ENCODE measurements at places on chromosomes 1 and 21.

DNA sequence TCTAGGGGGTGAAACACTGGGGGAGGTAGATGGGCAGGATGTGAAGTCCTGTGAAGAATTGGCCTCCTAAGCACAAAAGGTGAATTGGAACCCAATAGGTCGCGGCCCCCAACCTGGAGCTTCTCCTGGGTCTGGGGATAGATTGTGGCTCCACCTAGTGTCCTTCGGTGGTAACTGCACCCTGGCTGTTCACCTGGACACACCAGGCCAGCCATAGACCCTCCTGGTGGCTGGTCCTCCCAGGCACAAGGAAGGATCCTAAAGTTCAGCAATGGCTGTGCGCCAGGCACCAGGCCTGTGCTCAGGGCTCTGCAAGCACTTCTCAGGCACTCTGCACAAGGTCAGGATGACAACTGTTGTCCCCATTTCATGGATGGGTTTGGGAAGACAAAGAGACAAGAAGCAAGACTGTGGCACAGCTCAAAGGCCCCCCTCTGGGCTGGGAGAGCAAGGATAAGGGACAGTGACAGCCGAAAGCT, 13.5 kb downstream of the ESPN start:
- DNase-seq, result peak; percentile 61

DNA sequence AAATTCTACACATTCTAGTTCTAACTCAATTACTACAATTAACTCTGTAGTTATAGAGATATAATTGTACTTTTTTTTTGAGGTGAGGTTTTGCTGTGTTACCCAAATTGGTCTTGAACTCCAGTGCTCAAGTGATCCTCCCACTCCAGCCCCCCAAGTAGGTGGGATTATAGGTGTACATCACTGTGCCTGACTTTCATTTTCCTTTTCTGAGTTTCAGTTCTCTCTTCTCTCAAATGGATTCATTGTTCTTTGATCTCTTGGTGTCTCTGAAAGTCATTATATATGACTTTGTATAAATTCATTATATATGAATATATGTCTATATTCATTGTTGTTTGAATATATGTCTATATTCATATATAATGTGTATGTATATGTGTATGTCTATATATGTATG, 74.0 kb upstream of the GALNT2 start:
- no peak for DNase-seq

DNA sequence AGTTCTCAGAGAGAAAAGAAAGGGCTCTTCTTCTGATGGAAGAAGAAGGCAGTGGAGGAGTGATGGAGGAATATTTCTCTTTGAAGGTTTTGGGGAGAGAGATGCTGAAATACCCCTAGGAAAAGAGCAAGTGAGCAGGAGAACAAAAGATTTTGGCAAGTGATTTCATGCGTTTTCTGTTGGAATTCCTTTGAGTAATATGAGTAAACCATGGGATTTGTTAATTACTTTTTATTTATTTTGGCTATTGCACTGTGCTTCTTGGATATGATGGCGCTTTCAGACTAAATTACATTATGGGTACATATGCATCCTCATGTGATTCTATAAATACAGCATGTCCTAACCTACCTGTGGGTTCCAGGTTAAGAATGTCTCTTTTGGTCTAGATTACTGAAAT, 210.1 kb upstream of the PTGFR start:
- no peak for DNase-seq

DNA sequence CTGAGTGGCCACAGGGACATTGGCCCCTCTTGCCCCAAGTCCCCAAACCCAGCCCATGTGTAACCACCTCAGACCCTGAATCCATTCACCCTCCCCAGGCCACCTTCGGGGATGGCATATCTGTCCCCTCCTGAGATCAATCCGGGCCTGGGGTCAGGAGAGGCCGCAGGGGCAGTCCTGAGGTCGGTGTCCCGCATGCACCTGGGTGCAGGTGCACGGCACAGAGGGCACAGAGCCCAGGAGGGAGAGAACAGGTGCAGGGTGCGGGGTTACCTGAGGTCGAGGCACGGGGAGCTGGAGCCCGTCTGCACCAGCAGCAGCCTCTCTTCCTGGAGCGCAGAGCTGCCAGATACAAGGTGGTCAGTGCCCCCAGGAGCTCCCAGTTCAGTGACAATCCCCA, 16.8 kb downstream of the PANK4 start:
- no peak for DNase-seq

GRCh38 chr1:156897078-156897825, 3.7 kb downstream of the PEAR1 start:
- DNase-seq, result peak; percentile 54

DNA sequence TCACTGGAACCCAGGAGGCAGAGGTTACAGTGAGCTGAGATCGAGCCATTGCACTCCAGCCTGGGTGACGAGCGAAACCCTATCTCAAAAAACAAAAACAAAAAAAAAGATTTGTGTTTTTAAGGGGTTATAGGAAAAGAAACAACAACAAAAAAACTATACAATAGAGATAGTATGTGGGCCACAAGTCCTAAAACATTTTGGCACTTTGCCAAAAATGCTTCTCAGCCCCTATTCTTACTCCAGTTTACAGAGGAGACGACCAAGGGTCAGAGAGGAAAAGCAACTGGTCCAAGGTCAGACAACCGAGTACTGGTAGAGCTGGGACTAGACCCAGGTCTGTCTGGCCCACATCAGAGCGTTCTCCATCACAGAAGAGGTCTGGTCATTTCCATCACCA, 3.0 kb downstream of the FBXO44 start:
- DNase-seq, result no peak

- no peak for DNase-seq
Measured at GRCh38 chr1:187490266-187490665, 661.5 kb downstream of the PLA2G4A start.

DNA sequence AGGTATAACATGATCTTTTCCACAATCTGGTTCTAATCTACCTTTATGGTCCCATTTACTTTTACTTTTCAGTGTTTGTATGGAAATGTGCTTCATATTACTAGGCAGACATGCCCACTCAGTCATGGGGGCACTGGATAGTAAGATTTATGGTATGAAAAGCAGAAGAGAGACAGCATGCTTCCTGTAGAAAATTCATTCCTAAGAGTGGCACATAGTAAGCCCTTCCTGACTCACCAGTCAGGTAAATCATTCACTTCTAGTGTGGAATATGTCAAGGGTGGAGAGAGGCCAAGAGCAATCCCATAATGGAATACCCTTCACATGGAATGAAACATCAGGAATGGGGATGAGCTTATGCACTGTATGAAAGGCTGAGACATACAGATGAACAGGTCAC, 49.5 kb upstream of the BCL10 start:
- peak; percentile 69 for DNase-seq

GRCh38 chr1:82593561-82593960, 792.8 kb downstream of the ADGRL2 start:
- DNase-seq, result no peak

- DNase-seq, result no peak
Measured at GRCh38 chr1:226687426-226687825, 51.7 kb downstream of the ITPKB start.

DNA sequence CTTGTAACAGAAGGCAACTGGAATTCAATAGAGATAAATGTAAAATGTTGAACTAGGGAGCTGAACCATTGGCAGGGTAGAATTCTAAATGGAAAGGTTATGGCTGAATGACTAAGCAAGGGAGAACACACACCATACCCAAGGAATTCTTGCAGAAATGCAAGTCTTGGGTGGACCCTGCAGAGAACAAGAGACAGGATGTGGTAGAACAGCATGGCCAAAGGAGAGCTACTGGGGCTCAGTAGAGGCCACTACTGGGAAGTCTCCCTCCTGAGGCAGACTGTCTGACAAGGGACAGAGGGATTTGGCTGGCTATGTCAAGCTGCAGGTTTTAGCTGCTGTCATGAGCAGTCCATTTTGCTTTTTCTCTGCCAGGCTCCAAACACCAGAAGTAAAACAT, 180.9 kb downstream of the TNR start:
- no peak for DNase-seq

GRCh38 chr1:170929835-170930554, 5.3 kb upstream of the MROH9 start:
- DNase-seq, result peak; percentile 63

GRCh38 chr1:7171574-7171973, 386.3 kb downstream of the CAMTA1 start:
- no peak for DNase-seq

DNA sequence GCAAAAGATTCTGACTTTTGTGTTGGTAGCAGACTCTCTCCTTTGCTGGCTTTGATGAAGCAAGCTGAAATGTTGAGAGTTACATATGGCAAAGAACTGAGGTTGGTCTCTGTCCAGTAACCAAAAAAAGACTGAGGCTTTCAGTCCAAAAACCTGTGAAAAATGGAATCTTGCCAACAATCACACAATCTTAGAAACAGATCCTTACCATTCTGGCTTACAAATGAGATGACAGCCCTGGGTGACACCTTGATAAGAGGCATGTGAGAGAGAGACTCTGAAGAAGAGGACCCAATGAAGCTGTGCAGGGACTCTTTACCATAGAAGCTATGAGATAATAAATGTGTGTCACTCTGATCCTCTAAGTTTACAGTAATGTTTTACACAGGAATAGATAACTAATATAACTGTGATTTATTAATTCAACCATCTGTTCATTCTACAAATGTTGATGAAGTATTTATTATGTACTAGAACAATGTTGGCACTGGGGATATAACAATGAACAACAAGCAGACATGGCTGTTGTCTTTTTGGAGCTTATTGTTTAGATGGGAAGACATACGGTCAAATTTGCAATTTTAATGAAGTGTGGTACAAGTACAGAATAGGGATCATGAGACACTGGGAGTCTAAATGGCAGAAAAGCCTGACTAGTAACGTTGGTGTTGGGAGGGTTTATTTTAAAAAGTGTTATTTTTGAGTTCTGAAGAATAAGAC, 251.0 kb downstream of the OLFM3 start:
- no peak for DNase-seq

DNA sequence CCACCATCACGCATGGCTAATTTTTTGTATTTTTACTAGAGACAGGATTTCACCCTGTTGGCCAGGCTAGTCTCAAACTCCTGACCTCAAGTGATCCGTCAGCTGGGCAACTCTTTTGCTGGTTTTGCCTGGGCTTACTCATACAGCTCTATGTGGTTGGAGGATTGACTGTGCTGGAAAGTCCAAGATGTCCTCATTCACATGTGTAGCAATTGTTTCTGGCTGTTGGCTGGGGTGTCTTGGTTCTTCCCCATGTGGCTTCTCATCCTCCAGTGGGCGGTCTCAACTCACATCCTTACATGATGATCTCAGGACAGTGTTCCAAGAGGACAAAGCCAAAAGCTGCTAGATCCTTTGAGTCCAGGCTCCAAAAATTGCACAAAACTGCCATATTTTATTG, 53.3 kb downstream of the TEX35 start:
- no peak for DNase-seq

DNA sequence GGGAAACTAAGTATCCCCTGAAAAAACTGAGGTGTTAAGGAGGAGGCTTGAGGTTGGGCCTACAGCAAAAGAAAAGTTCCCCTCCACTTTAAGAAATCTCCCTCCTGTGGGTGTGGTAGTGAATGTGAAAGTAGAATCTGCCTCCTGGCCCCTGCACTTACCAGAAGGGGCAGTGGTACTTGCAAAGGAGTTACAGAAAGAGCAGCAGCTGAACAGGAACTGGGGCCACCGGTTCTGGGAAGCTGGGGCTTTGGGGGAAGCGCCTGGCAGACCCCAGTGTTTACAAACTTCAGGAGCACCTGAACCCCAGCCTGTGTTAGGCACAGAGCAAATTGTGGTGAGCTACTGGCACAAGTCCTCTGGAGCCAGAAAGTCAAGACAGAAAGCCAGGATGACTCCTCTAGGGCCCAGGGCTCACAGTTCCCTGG, 250.2 kb upstream of the FGGY start:
- DNase-seq, result no peak

- peak; percentile 98 for DNase-seq
Measured at GRCh38 chr1:206001476-206001888, 1.7 kb downstream of the RAB7B start.

- DNase-seq, result no peak
Measured at GRCh38 chr1:96558635-96559034, 162.9 kb upstream of the PTBP2 start.

DNA sequence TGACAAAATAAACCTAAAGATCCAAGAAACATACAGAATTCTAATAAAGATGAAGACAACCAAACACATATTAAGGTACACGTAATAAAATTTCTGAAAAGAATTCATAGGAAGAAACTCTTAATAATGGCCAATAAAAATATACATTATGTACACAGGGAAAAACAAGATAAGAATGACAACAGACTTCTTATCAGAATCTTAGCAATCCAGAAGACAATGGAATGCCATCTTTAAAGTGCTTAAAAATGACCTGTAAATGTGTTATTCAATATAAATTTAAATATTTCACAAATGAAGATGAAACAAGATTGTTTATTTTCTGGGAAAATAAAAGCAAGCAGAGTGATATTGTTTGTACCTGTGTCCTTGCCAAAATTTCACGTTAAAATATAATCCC, 530.4 kb upstream of the PTBP2 start:
- no peak for DNase-seq

DNA sequence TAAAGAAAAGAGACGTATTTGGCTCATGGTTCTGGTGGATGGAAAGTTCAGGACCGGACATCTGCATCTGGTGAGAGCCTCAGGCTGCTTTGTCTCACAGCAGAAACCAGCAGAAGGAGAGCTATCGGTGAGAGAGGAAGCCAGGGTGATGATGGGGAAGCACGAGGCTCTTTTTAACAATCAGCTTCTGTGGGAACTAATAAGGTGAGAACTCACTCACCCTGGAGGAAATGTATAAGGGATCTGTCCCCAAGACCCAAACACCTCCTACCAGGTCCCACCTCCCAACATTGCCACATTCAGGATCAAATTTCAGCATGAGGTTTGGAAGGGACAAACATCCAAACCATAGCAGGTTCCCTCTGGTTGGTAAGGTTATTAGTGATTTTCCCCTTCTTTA, 32.8 kb downstream of the ASTN1 start:
- no peak for DNase-seq

DNA sequence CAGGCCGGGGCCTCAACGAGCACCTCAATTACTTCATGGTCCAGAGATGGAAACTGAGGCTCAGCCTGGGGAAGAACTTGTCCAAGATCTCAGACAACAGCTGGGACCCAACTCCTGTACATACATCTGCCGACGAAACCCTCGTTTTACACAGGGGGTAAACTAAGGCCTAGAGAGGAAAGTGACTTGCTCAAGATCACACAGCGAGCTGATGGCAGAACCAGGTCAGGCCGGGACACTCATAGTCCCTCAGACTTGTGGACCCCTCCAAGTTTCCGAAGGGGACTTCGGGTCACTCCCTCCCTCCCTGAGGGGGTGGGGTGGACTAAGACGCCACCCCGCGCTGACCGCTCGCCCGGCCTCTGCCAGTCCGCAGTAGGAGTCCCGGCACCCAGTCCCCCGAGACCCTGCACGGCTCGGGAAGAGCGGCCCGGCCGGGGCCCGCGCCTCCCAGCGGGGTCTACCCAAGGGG, 430 bp downstream of the WASF2 start:
- no peak for DNase-seq

- no peak for DNase-seq
Measured at GRCh38 chr1:62314454-62315350, 4.5 kb downstream of the KANK4 start.

GRCh38 chr1:56755911-56756310, 63.3 kb downstream of the FYB2 start:
- DNase-seq, result no peak

- peak; percentile 92 for DNase-seq
Measured at GRCh38 chr1:173190101-173190936, 16.8 kb downstream of the TNFSF4 start.

GRCh38 chr1:220734571-220735326, 13.4 kb upstream of the MTARC2 start:
- peak; percentile 76 for DNase-seq
